ENCODE measurements at places on chromosomes 3 and 15.

DNA sequence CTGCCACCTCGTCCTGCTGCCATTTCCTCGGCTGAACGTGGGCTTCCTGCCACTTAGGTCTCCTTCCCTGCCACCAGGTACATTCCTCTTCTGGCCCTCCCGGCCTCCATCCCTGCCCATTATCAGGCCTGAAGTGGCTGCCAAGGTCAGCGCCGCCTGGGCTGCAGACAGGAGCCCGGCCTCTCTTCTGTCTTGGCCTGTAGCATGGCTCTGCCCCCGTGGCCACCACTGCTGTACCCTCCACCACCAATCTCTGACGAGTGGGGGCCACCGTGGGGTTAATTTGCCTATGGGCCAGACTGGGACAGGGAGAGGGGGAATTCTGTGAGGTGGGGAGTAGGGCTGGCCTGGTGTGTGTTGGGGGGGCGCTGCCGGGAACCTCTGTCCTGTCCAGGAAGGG, 2.0 kb upstream of the BAHD1 start:
- no peak for DNase-seq

- DNase-seq = peak; percentile 47
Observed at GRCh38 chr15:58472821-58473581, 41.2 kb downstream of the LIPC start.

DNA sequence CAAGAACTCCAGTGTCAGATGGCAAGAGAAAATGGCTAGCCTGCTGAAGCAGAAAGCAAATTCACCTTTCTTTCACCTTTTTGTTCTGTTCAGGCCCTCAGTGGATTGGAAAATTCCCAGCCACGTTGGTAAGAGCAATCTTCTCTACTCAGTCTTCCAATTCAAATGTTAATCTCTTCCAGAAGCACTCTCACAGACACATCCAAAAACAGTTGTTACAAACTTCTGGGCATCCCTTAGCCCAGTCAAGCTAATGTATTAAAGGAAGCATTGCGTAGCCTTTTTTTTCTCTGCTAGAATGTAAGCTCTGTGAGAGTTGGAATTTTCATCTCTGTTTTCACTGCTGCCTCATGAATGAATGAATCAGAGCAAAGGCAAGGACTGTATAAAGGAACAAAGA, 109.2 kb upstream of the ROBO2 start:
- no peak for DNase-seq

DNA sequence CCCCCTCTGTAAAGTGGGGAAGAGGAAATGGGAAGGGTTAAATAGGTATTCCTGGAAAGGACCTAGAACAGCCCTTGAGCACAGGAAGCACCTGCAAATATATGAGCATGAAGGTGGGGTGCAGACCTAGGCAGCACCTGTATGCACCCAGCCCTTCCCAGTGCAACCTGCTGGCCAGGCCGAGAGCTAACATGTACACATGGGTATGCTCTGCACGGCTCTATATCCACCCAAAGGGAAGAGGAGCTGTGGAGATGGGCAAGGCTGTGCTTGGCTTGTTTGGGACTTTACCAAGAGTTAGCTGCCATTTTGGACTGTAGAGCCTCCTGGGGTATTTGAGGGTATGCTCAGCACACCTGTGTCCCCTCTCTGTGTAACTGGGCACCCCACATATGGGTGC, 171.2 kb downstream of the KLF13 start:
- no peak for DNase-seq

Measured in stimulated activated naive CD8-positive, alpha-beta T cell treated with anti-CD3 and anti-CD28 coated beads, Interleukin-15, amount 100 ng/mL, for 72 hours (primary cell).